ENCODE measurements at places on chromosomes 6 and 20.

DNA sequence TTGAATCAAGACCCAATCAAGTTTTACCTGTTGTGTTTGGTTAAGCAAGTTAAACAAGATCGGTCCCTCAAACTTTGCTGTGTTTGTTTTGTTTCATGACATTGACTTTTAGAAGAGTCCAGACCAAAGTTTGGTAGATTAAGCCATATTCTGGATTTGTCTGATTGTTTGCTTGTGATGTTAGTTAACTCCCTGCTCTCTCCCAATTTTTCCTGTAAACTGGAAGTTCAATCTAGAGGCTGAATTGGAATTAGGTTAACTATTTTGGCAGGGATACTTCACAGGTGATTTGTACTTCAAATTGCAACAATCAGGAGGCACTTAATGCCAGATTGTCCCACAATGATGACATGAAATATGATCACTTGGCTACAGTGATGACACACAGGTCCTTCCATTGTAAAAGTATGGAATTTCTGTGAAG lies 13.6 kb upstream of the SH3BGRL2 start:
- DNase-seq, result no peak

- DNase-seq, result no peak
Measured at GRCh38 chr20:57109571-57109953, 156.9 kb downstream of the BMP7 start.

DNA sequence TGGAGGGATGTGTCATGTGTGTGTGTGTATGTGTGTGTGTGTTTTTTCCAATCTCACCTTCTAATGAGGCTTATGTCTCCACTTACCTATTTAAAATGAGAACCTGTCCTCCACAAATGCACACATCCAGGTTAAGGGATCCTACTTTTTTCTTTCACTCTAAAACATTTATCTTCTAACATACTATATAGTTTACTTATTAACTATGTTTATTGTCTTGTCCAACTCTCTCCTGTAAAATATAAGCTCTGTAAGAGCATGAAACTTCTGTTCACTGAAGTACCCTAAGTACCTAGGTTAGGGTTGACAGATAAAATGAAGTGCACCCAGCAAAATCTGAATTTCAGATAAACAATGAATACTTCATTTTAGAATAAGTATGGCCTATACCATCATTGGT lies 29.2 kb upstream of the RBM24 start:
- DNase-seq, result no peak

GRCh38 chr6:129615020-129615419 lies 95.0 kb downstream of the ARHGAP18 start:
- no peak for DNase-seq

DNA sequence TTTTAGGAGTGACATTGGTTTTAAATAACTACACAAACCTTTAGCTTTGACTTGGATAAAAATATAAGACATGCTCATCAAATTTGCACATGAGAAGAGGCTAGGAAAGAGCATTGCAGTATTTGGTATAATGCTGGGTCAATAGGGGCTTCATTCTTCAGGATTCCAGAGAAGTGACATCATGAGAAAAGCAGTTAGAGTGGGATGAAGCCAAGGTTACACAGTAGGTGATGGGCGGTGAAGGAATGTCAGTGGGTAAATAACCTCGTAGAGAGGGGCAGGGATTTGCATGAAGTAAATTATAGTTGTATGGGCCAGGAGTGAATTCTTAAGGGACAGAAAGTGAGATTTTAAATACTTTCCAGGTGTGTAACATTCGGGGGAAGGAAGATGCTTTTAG lies 216.2 kb downstream of the RFPL4B start:
- no peak for DNase-seq

DNA sequence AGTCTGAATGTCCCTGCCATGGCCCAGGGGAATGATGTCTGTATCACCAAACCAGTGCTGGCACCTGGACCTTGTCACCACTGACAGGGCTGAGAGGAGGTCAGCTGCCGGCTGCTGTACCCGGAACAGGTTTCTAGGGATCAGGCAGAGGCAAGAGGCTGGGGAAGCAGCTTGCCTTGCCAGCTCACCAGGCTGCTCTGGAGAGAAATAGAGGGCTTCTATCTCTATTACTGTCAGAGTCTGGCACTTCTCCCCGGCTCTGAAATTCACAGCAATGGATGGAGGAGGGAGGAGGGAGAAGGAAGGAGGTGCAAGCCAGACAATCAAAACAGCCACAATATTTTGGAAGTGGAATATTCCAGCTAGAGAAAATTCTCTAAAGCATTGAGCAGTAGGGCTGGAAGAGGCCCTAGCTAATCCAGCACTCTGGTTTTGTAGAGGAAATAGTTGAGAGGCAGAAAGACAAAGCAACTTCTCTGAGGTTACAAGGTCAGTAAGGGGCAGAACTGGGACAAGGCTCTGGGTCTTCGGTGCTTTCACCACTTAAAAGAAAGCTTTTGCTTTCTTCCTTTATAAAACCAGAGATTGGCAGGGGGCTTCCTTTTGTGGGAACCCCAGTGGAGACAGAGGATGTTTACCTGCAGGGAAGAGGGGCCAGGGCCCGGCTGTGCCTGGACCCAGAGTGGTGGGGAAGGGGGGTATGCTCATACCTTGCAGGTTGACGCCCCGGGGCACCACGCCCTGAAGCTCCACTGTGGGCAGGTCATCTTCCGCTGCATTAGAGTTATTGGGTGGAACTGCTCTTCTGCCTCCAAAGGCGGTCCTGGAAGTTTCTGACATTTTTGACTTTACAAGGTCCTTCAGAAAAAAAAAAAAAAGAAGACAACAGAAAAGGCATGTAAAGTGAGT lies 2.4 kb downstream of the F13A1 start:
- DNase-seq, result no peak

DNA sequence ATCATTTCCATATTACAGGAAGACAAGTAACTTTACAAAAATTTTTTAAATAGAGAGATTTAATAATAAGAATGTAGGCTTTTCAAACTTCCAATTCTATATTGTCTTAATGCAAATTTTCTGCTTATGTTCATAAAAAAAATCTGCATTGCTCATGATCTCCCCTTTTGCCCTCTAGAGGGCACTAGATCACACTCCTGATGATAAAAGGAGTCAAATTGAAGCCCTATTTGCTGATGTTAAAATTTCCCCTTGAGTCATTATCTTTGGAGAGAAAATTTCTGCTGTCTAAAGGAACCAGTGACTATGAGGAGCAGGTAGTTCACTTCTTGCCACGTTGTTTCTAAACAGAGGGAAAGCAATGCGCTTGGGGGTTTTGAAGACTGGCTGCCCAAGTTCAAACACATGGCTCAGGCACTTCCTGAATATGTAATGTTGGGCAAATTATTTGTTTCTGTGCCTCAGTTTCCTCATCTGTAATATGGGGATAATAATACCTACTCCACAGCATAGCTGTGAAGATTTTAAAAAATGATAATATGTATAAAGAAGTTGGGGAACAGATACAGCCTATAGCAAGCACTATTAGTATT lies 874.2 kb downstream of the TFAP2A start:
- DNase-seq, result no peak

GRCh38 chr20:46827718-46828458 lies 66.8 kb upstream of the EYA2 start:
- DNase-seq, result no peak

- DNase-seq, result no peak
Measured at GRCh38 chr6:52510213-52510562, 66.7 kb downstream of the TRAM2 start.

- no peak for DNase-seq
Measured at GRCh38 chr6:85803721-85804120, 161.0 kb upstream of the SYNCRIP start.

DNA sequence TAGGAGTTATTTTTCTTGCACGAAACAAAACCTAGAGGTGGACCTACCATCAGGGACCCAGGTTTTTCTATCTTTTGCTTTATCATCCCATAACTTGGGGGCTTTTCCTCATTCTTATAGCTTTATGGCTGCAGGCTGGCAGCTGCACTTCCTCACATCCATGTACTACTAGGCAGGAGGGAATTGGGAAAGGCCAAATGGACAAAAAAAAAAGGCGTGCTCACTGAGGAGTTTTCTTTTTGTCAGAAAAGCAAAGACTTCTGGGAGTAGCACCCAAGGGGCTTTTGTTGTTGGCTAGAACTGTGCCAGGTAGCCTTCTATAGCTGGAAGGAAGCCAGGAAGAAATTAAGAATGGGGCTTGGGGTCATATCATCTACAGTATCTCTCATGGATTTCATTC lies 61.4 kb downstream of the SLX4IP start:
- DNase-seq, result no peak

GRCh38 chr6:116876635-116877611 lies at the start of gene RFX6:
RFX6 (plus strand) TSS chr6:116877242; CDS start chr6:116877276, 34 bp downstream.
- DNase-seq, result no peak

DNA sequence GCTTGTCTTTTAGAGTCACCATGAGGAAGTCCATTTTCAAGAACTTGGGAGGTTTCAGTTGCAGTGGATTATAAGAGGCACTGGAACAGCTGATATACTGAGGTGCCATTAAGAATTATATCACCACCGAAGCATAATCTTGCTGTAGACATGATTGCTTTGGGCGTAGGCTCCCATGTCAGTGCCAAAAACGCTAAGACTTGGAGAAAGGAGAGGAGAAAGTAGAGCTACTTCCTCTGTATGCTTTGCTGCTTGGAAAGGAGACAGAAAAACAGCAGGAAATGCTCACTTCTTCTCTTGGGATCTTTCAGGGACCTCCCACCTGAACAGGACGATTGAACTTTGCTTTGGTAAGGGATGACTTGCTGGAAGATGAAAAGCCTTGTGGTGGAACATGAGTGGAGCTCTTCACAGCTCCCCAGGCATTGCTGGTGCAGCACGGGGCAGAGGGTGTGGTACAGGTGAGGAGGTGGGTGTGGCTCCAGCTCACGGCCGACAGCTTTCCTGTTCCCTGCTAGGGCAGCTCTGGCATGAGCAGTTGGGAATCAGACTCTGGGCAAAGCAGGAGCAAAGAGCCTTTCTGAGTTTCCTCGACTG lies 190.4 kb upstream of the JAG1 start:
- no peak for DNase-seq

GRCh38 chr20:19408971-19409370 lies 196.5 kb downstream of the SLC24A3 start:
- no peak for DNase-seq

DNA sequence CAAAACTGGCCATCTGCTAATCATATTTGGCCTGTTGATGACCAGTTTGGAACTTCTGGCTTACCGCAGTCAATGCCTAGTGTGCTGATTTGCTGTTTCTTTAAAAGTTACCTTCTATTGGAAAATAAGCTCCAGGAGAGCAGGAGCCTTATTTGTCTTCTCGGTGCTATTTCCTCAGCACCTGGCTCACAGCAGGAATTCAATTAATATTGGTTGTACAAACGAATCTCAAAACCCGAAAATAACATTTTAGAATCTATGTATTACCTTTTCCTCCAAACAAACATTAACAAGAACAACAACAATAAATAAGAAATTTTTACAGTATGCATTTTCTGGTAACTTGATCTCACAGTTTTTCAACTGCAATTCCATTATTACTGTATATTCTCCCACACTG lies 1080.7 kb upstream of the MAP3K7 start:
- DNase-seq, result no peak

- DNase-seq, result no peak
Measured at GRCh38 chr6:71236926-71237434, 51.6 kb upstream of the OGFRL1 start.

- no peak for DNase-seq
Measured at GRCh38 chr20:15942130-15942529, 631.1 kb downstream of the KIF16B start.

All from stimulated activated CD4-positive, alpha-beta T cell treated with anti-CD3 and anti-CD28 coated beads, TNF-alpha, amount 100 ng/mL, for 48 hours (primary cell).